ENCODE measurements at places on chromosomes 7 and 10. TPM values are rescaled to one million over a fixed set of nuclear protein-coding genes. Genes with fewer than 3 reads are reported as not detected.
A peak's percentile ranks its signal among the peaks of the same experiment; 100 is the strongest.

- DNase-seq = peak; percentile 37
These were observed 5.0 kb downstream of the MXI1 start for GRCh38 chr10:110212119-110213006.

- DNase-seq = peak; percentile 79
These were observed 12.2 kb downstream of the ARPC1B start for GRCh38 chr7:99386584-99387238.

- DNase-seq = no peak
These were observed 55.6 kb downstream of the C10orf120 start for GRCh38 chr10:122643931-122644534.

GRCh38 chr7:112484671-112485167 is 3.9 kb downstream of the LSMEM1 start:
- no peak for DNase-seq

LIPK gene
- total RNA-seq = not detected

TBC1D12 gene
- 2.2 TPM for total RNA-seq
